Activated CD8-positive, alpha-beta memory T cell treated with anti-CD3 and anti-CD28 coated beads for 48 hours (primary cell): ENCODE measurements at places on chromosomes 16 and 17.

- no peak for DNase-seq
These were observed 33.1 kb downstream of the LMF1 start for GRCh38 chr16:937723-938122.

DNA sequence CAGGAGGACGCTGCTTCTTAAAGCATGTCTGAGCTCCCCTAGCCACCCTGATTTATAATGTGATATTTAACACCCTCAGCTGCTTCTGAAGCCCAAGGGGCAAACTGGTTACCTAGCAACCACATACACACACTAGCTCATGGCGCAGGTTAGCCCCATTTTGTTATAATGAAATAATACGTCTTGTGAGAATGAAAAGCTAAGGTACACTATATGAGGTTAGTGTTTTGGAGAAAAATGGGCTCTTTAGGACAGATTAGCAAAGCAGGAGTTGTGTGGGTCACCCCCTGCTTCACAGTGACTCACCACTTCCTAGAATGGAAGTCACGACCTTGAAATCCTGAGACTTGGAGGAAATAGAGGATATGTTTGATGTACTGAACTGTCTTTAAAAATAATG is 404.8 kb upstream of the HSBP1 start:
- DNase-seq: no peak

DNA sequence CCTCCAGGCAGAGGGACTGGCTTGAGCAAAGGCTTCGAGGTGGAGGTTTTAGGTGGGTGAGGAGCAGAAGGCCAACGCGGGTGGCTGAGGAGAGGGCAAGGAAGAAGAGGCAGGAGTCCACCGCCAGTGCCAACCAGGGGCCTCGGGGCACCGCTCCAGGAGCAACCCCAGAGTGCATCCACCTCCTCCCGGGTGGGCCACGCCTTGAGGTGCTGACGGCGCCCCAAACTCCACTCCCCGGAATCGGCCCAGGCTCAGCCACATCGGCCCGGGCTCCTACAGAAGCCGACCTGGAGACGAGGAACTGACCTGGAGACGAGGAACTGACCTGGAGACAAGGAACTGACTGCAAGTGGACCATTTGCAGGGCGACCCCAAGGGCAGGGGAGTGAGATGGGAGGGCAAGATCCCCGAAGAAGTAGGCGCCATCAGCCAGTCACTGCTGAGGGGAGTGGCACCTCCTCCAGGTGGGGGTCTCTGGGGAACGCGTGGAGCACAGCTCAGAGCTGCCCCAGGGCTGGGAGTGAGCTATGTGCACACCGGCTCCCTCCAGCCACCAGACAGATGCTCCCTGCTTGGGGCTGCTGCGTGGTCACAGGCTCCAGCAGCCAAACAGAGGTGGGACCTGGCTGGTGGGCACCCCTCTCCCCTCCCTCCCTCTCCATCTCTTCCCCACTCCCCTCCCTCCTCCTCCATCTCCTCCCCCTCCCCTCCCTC is 29.2 kb upstream of the CBFA2T3 start:
- DNase-seq: no peak

DNA sequence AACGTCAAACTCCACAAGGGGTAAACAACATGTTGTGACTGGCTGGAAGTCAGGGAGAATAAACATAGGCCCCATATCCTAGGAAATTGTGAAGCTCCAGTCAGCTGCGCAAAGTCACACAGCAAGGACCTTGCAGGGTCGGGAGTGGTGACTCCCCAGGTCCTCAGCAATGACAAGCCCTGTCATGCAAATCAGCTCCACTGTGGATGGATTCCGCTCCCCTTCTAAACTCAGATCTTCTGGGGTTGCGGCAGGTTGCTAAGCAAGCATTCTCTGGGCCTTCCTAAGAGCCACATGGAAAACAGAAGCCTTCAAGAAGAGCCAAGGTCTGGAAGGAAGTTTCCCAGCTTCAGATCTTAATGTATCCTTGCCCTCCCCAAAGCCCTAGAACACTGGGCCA is 28.9 kb upstream of the MYO18A start:
- no peak for DNase-seq

DNA sequence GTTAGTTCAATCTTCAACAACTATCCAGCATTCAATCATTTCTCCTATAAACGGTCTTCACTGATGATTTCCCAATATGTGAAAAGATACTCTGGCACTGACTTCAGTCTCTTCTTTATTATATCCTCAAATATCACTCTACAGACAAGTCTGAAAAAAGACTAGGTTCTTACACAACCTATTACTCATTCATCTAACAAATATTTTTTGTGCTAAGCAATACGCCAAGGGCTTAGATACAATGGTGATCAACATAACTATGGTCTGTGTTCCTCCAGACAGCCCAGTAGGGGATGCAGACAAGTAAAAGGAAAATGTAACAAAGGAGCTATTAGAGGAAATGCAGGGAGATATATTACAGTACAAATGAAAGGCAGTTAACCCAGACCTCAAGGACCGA is 63.9 kb downstream of the MYO1D start:
- DNase-seq: no peak

DNA sequence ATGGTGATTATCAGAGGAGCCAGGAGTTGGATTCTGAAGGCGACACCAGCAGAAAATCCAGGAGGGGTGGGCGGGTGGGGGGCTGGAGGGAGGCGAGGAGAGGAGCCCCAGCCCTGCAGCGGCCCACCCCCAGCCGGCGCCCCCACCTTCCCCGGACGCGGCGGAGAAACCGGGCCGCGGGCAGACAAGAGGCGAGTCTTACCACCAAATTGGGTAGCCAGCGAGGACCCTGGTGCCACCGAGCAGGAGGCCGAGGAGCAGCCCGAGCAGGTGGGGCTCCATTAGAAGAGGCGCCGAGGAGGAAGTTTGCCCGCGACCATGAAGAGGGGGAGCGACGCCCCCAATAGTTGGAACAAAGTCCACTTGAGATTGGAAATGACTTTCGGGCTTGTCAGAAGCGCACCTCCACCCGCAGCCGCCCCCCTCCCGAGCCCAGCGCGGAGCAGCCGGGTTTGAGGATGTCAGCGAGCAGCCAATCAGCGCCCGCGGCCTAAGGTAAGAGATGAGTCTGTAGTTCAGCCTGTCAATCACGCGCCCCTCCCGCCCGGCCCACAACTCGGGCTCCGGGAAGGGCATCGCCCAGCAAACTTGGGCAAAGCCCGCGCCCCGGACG is at the start of gene WNT3:
Gene WNT3, minus strand, starts transcription at position 377 of the 613 bp plus-strand sequence. Its CDS starts 95 bp downstream, at position 282.
- no peak for DNase-seq

- DNase-seq: no peak
These were observed 34.5 kb upstream of the TMC5 start for GRCh38 chr16:19382887-19383816.

- DNase-seq: no peak
These were observed 31.5 kb downstream of the QPRT start for GRCh38 chr16:29710227-29711219.

- no peak for DNase-seq
These were observed 41.9 kb downstream of the MBTD1 start for GRCh38 chr17:51217946-51218345.

DNA sequence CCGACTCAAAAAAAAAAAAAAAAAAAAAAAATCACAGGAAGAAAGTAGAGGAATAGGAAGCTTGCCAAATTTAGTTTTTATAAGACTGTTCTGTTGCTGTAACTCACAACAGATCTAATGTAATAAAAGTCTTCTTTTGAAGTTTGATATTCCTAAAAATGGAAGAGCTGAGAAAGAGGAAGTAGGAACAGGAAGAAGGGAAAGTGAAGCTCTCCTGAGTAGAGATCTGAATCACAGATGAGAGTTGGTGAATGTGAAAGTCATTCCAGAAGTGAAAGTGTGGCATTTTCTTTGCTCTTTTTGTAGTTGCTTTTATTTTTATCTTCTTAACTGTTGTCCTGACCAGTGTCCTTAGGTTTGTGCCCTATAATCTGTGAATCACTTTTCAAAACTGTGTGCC is 2.1 kb downstream of the NMT1 start:
- DNase-seq: no peak

- no peak for DNase-seq
These were observed 704.3 kb downstream of the MAF start for GRCh38 chr16:78896280-78896679.

DNA sequence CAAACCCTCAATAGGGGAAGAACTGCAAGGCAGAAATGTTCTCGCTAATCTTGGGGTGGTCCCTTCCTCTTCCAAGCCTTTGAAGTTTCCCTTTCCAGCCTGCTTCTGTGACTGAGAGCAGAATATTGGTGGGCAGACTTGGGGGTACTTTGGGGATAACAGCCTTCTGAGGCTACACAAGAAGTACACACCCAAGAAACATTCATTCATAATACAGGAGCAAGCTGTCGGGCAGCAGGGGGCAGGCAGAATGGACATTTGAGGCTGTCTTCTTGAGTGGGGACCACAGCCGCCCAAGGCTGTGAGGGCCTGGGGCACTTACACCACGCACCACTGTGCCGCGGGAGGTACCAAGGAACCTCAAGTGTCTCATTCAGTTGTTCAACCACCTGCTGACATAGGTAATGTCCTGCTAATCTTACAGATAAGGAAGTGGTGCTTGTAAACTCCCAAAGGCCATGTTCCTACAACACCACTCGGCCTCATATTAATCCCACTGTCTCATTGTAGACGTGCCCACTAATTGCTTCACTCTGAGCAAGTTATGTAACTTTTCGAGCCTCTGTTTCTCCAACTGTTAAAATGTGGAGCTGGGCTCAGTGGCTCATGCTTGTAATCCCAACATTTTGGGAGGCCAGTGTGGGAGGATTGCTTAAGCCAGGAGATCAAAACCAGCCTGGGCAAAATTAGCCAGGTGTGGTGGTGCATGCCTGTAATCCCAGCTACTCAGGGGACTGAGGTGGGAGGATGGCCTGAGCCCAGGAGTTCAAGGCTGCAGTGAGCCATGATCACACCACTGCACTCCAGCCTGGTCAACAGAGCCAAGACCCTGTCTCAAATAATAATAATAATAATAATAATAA is 2.5 kb upstream of the MRPS23 start:
- no peak for DNase-seq
